ENCODE measurements at places on chromosomes 4 and X.

GRCh38 chrX:22969411-22969810 is 30.3 kb upstream of the DDX53 start:
- no peak for DNase-seq

GRCh38 chrX:81957900-81958545 is 756.1 kb downstream of the SH3BGRL start:
- no peak for DNase-seq

DNA sequence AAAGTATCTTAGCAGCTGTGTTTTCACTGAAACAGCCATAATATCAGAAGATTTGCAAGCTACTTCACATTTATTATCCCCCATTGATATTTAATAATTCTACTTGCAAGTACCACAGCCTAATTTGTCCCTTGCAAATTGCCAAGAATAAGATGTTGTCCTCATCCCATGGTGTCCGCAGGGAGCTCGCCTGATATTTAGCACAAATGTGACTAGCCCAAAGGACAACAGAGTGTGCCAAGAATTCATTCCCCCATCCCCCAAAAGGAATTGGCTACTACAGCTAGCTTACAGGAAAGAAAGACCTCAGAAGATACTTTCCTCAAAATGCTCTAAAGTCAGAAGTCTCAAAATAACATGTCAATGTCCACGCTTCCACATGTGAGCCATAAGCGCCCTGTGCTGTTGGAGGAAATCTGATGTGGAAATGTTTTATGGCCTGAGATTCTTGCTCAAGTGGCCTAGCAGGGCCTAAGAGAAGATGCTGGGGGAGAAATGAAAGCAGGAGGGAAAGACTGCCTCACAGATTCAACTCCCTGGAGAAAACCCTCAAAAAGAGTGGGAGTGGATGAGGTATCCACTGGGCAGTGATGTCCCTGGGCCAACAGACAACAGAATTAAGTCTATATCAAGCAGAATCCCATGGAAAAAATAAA is 111.4 kb downstream of the SH3KBP1 start:
- DNase-seq = no peak

DNA sequence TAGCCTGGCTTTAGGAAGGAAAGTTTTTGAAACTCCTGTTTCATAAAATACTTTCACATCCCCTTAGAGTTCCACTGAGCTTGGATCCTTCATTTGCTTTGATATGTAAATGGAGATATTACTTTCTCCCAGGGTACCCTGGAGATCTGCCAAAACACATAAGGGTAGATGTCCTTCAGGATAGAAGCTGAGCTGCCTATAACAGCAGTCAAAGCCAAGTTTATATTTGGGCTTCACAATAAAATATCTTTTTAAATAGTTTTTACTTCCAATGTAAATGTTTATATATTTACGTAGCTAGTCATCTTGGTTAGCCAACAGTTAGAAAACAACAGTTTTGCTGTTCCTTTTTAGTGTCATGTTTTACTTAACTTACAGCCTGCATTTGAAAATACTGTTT is 742.3 kb upstream of the POU3F4 start:
- no peak for DNase-seq

DNA sequence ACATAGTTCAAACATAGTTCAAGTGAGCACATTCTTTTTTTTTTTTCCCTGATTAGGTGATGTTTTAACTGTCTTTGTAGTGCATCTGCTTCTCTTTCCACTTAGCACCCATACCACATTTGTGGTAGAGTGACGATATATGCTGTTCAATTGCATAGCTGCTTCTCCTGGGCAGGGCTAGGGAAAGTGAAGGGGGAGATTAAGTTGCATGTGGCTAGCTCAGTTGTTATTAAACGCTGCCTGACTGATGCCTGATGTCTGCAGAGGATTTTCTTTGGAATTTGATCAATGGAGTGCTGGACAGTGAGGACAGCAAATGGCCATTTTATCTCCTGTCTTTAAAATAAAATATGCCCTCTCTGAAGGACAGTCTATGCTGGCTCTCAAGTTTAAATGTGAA is 63.7 kb downstream of the ANK2 start:
- no peak for DNase-seq

DNA sequence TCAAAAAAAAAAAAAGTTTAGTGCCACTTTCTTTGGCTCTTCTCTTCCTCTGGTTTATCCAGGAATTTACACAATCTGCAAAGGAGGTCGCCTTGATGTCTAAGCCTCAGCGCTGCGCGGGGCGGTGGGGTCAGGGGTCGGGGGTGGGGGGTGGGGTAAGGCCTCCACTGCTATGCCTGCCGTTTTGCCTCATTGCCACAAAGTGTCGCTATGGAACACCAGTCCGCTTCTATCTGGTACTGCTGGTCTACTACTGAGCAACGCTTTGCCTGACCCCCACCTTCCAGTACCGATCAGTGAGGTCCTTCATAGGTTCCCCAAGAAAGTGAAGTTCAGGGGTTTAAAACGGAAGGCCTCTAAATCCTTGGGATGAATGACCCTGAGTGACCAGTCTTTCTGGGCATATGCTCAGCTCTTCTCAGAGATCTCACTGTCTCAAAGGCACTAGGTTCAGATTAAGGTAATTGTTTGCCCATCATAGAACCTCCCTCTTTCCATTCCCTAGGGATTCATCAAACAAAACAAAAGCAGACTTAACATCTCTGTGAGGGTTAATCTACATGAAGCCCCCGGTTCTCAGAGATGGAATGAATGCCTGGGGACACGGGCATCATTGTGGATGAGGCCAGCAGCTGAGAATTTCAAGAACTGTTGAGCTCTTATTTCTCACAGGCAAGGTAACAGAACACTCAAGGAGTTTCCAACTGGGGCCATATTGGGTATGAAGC is 16.9 kb upstream of the TSR2 start:
- DNase-seq = no peak

- no peak for DNase-seq
These were observed 184.9 kb downstream of the VEGFC start for GRCh38 chr4:176607807-176608206.

GRCh38 chrX:39163581-39164126 is 362.4 kb downstream of the MID1IP1 start:
- no peak for DNase-seq

DNA sequence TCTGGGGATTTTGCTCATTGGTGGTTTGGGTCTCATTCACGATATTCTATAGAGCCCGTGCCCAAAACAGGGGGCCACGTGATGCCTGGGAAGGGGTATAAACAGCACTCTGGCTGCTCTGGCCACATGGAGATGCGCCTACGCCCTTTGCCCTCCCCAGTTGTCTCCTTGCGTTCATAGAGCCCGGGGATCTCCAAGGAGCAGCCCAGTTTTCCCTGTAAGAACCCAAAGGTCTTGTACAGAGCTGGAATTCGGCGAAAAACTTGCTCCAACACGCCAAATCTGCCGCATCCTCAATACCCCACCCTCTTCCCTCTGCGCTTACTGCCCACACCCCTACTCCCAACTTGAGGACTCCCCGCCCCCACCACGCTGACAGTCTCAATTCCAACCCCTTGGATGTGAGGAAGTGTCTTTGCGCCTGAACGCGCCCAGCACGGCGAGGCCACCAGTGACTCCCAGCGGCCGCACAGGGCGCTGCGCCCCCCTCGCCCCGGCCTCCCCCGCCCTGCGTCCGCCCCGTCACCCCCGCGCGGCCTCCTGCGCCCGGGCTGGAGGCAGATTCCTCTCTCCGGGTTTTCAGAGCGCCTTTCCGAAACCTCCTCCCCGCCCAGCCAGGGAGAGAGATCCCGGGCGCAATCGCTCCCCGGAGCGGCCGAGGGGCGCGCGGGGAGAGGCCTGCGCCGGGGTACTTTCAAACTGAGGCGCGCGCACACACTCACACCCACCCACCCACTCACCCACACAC is at the start of gene NHS:
Gene NHS, plus strand, starts transcription at position 582 of the 748 bp plus-strand sequence. CDS start 558 bp downstream, outside the sequence.
- no peak for DNase-seq

- DNase-seq = no peak
These were observed 110.8 kb downstream of the PWWP3B start for GRCh38 chrX:106278951-106279350.

DNA sequence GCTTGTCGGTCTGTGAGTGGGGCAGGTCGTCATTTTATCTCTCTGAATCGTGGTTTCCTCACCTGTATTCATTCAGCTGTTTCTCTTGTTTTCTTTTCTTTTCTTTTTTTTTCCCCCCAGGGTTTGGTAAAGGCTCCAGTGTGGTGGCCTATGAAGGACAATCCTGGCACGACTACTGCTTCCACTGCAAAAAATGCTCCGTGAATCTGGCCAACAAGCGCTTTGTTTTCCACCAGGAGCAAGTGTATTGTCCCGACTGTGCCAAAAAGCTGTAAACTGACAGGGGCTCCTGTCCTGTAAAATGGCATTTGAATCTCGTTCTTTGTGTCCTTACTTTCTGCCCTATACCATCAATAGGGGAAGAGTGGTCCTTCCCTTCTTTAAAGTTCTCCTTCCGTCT is 41.4 kb downstream of the MAP7D3 start:
- DNase-seq = no peak

GRCh38 chr4:151231915-151232595 is 44.9 kb upstream of the PRSS48 start:
- DNase-seq = no peak

GRCh38 chr4:144353292-144353691 is 212.8 kb upstream of the GYPA start:
- DNase-seq = no peak

DNA sequence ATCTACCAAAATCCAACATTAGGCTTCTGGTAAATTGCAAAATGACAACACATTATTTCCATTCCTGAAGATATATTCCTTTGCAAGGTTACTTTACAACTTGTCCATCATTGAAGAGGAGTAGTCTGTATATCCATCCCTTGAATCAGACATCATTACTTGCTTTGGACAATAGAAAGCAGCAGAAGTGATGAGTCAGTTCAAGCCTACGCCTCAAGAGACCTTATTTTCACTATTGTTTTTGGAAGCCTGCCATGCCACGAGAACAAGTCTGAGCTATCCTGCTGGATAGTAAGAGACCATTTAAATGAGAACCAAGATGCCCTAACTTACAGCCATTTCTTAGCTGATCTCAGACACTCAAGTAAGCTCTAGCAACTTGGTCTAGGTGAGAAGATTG is 246.0 kb upstream of the HHIP start:
- DNase-seq = no peak

DNA sequence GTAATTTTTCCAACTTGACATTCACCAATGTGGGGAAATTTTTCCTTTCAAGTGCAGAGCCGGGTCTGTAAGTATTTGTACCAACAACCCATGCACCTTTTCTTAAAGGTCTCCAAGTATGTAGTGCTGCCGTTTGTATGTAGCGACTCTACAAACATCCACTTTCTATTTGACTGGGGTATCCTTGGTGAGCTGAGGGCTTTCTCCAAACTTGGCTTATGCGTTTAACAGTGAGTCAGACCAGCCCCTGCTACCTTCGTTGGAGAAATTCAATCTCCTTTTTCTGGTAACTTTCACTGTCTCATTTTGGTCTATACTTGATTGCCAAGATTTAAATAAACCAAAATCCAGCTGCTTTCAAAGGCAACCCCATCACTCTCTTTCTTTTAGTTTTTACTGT is 34.9 kb downstream of the MGST2 start:
- no peak for DNase-seq

DNA sequence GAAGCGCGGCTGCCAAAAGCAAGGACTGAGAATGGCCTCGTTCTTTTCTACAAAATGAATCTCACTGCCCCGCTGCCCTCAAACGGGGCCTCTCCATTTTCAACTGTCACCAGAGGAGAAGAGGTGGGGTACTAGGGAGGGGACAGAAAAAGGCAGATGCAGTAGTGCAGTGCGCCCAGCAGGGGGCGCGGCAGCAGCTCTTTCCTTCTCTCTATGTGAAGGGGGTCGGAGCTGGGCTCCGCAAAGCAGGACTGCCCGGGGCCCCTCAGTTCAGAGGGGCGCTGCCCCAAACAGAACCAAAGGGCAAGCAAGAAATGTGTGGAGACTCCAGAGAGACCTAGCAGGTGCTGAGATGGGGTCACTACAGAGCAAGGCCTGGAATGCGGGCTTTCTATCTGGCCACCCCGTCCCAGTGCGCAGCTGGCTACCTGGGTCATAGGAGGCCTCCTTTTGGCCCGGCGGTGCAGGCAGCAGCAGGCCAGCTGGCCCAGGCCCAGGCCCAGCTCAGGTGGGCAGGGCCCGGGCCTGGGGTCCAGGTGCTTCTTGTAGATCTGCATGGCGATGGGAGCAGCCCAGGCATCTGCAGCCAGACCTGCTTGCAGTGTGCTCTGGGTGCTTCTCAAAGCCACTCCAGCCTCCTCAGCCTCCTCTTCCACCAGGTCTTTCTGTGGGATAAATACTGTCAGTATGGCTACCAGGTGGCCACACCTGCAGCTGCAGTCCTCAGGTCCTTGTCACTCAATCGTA is 5.9 kb downstream of the IRAK1 start:
- no peak for DNase-seq

DNA sequence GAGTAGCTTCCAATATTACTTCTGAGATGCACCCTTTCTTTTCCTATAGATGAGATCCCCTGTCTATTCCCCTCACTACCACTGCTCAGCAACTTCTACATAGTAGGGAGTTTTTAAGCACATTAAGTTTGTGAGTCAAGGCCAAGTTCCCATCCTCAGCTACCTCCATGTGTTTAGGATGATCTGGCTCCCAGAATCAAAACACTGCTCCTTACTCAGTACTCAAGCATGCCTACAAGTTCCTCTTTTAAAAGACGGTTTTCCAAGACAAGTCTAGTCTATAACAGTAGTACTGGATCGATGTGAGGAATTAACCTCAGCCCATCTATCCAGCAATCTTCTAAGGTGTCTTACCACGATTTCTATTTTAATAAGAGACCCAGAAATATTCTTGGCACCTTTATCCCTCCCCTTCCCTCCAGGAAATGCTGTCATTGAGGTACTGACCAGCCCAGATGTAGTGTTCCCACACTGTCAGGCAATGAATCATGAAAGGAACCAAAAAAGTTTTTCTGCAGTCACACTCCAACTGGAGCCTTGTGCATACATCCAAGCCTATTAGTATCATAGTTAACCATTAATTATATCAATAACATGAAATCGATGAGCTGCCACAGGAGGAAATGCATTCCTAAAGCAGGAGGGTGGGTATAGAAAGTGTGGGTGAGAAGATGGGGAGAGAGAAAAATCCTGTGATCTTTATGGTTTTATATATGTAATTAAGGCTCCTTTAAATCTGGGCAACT is 29.6 kb downstream of the AREG start:
- DNase-seq = no peak

Data from CMK (cell line).